Thoracic aorta (tissue), 2 donors: ENCODE measurements at places on chromosomes 13 and 19.

DNA sequence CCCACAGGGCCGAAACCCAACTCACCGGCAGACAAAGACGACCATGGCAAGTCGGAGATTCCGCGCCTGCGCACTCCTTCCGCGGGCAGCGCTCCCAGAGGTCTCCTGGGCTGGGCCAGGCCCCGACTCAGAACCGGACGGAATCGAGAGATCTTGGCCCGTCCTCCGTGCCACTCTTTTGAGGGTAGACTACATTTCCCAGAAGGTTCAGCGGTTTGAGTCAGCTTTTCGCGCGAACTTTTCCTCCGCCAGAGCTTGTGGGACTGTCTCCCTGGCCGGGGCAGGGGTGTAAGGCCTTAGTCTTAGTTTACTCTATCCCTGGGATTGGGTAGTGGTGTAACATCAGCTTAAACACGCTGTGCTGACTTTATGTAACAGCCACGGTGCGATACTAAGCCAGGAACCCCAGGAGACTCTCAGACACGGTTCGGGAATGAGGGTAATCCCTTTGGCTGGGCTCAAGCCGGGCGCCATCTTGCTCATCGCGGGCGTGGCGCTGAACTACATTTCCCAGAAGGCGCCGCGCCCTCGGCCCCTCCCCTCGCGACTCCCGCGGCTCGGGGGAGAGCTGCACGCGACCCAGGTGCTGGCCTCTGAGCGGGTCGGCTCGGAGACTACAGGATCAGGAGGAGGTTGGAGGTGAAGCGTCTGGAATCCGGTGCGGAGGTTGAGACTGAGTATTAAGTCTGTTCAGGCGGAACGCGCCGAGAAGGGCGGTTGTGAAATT is at the start of gene ZNF260:
TSS of gene ZNF260 (minus strand) at position 78 of the 727 bp plus-strand sequence. CDS start 13,033 bp downstream, outside the sequence.
- DNase-seq = peak; percentile 88

DNA sequence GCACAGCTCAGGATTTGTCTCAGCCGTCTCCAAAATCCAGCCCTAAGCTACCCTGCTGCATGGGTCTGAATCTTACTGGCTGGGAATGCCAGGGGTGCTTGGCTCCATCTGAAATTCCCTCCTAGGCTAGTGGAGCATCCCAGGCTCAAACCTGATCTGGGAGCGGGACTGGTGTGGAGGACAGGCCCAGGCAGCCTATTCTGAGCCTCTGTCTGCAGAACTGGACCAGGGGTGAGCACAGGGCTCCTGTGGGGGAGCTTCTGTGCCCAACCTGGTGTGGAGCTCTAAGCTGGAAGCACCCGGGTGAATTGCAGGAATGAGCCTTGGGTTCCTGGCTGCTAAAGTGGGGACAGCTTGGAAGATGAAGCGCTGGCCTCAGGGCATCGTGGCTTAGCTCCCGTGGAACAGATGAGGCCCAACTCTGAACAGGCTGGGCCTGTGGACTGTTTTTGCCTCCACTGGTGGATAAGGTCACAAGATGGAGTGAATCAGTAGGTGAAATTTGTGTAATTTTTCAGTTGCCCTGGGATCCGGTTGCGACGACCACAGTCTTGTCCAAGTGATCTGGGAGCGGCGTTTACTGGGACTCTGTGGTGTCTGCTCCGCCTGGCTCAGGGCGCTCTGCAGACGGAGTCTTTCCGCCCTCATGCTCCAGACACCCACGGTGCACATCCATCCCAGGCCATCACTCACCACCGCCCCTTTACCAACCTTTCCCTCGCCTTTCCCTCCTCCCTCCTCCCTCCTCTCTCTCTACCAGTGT is 79.5 kb downstream of the TEX29 start:
- DNase-seq = no peak

DNA sequence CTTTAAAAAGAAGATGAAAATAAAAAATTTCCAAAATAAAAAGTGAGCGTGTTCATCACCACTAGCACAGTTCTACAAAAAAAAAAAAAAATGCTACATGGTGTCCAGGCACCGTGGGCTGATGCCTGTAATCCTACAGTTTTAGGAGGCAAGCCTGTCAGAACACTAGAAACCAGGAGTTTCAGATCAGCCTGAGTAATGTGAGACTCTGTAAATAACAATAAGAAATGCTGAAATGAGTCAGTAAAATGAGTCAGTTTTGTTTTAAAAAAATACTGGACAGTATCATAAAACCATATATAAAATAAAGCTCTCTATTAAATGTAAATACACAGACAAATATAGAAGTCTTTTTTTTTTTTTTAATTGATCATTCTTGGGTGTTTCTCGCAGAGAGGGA is 30.0 kb downstream of the ZNF91 start:
- DNase-seq = no peak

DNA sequence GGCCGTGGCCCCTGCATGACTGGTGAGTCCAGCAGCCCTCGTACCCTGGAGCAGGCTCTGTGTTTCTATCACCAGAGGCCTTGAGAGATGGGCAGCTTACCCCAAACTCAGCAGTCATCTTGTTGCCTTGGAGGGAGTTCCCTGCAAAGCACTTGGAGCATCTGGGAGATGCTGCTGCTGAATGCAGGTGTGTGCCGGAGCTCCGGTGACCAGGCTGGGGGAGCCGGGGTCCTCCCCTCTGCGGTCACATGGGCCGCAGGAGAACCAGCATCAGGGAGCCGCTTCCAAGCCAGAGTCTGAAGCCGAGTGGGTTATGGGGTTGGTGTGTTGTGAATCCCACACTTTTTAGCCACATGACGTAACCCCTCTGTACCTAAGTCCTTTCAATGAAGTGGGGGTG is 82.8 kb downstream of the TEX29 start:
- DNase-seq = no peak

DNA sequence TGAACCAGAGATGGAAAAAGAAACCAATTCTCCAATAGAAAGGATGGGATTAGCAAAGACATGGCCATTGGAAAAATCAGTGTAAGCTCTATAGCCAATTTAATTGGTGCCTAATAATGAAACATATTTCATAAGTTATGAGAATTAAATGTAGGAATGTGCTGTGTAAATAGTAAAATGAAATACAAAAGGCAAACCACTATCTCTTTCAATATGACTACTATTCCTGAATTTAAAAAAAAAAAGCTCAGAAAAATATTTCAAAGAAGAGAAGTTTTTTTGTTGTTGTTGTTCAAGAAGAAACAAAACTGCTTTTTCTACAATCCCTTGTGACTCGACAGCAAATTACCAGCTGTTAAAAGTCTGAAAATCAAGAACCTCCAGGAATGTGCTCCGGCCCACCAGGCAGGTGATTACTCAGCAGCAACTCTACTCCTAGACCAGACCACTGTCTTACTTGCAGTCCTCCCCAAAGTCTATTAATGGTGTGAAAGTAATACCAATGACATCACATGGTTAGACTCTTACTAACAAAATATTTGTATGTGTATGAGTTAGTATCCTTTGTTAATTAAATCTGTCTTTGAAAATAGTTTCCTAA is 362.4 kb downstream of the KCTD12 start:
- no peak for DNase-seq

DNA sequence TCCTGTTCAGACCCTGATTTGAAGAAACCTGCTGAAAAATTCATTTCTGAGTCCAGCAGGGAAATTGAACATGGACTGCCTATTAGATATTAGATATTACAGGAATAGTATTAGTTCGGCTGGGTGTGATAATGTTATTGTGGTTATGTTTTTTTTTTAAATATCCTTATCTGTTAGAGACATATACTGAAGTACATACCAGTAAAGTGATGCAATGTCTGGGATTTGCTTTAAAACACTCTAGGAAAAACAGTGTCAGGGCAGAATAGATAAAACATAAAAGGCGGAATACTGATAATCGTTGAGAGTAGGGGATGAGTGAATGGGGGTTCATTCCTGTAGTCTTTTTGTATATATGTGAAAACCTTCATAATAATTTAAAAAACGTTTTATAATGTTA is 28.7 kb upstream of the AMER2 start:
- no peak for DNase-seq

- DNase-seq = no peak
Observed at GRCh38 chr13:21625366-21625765, 21.4 kb upstream of the MICU2 start.

DNA sequence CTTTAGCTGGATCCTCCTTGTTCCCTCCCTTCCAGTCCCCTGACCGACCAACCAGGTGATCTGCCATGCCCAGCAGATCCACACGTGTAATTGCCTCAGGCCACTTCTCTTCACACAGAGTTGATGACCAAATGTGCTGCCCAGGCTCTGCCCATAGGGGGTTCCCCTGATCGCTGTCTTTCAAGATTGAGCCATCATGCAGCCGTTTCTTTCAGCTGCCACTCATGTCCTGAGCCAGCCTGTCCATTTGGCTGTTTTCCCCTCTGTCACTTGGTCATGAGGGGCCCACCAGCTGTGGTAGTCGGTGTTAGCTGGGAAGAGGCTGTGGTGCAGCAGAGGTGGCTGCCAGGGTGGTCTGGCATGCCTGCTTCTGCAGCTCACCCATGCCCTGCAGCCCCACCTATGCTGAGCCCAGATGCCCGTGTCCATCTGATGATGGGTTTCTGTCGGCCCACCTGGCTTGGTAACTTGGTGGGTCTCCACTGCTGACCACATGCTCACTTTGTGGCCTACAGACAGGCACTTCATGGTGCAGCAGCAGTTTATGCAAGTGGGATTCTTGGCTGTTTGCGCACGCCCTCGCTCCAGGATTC is 35.6 kb upstream of the GPR183 start:
- no peak for DNase-seq

- no peak for DNase-seq
Observed at GRCh38 chr13:99063952-99064351, 86.1 kb upstream of the DOCK9 start.

DNA sequence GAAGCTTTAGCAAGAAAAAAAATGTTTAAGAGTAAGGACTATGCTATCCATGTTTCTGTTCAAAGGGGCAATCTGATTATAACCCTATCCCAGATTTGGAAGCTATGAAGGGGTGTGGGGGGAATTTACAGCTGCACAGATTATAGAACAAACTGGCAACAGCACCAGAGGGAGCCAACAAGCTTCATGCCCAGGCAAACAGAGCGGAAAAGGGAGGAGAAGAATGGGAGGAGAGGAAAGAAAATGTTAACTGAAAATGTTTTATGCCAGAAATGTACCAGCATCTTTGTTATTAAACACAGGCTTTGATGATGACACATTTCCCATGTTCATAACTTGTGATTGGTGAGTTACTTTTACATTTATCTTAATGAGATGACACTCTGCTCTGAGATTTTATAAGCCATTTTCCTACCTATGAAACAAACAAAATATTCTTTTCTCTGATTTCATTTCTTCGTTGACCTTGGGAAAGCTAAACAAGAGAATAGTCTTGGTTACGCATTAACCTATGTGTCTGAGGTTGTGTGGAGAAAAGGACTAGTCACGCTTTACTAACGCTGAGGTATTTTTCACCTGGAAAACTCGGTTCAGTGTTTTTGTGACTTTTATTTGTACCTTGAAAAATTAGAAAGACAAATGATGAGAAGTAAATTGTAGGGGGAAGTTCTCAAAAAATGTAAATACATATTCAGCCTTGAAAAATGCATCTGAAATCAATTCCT is 235.8 kb upstream of the MIR17HG start:
- DNase-seq = no peak

GRCh38 chr19:14317157-14317556 is 64.1 kb upstream of the ADGRE5 start:
- DNase-seq = no peak

GRCh38 chr13:33994826-33995502 is 177.0 kb downstream of the RFC3 start:
- no peak for DNase-seq

DNA sequence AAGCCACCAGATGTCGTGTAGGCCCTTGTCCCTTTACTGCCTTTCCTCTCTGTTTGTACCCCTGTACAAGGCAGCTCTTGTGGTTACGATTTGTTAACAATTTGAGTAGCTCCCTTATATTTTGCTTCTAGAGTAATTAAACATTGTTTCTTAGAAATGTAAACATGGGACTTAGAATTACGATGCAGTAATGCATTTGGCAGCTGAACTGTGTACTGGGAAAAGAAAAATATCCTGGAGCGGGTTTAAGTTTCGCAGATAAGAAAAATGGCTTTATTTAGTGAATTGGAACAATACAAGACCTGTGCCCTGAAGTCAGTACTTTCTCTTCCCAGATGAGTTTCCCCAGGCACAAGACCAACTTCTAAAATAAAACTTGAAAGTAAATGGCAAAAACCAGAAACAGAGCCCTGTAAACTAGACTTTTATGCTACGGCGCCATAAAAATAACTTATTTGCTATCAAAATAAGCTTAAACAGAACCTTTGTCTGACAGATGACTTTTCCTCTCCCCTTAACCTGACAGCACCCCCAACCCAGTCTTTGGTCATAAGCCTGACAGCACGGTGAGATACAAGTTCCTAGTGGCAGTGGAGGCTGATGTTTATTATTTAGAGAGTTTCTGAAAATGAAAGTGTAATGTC is 63.0 kb downstream of the LRCH1 start:
- DNase-seq = no peak

GRCh38 chr13:44221657-44222056 is 152.0 kb upstream of the SERP2 start:
- no peak for DNase-seq

DNA sequence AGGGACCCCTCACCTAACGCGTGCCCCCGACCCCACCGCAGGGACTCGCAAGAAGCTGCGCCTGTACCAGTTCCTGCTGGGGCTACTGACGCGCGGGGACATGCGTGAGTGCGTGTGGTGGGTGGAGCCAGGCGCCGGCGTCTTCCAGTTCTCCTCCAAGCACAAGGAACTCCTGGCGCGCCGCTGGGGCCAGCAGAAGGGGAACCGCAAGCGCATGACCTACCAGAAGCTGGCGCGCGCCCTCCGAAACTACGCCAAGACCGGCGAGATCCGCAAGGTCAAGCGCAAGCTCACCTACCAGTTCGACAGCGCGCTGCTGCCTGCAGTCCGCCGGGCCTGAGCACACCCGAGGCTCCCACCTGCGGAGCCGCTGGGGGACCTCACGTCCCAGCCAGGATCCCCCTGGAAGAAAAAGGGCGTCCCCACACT is 4.7 kb upstream of the MYBPC2 start:
- DNase-seq = no peak

DNA sequence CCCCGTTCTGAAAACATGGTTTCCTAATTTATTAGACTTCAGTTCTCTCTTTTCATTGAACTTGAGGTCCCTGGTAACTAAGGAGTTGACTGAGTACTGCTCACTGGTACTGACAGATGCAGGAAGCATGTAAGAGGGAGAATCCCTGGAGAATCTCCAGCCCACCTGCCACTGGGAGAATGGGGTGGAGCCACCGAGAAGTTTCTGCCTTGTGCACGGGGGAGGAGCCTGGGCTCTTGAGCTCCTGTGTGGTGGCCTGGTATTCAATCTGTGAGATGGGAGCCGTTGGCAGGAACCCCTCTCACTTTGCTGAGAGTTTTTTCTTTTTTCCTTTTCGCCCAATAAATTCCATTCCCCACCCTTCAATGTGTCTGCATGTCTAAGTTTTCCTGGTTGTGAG is 13.2 kb upstream of the AKAP11 start:
- no peak for DNase-seq

- no peak for DNase-seq
Observed at GRCh38 chr13:110392510-110393240, 85.6 kb downstream of the COL4A2 start.

GRCh38 chr13:76976490-76976889 is 15.4 kb upstream of the CLN5 start:
- no peak for DNase-seq

GRCh38 chr19:53865918-53866864 is 1.5 kb upstream of the MYADM start:
- DNase-seq = no peak

- no peak for DNase-seq
Observed at GRCh38 chr19:58400316-58400915, 5.0 kb downstream of the RNF225 start.
